ENCODE measurements at places on chromosomes 13 and 19.

GRCh38 chr19:55336101-55336500 lies 3.6 kb upstream of the KMT5C start:
- DNase-seq = no peak

GRCh38 chr19:17005000-17005399 lies 21.6 kb downstream of the CPAMD8 start:
- no peak for DNase-seq

DNA sequence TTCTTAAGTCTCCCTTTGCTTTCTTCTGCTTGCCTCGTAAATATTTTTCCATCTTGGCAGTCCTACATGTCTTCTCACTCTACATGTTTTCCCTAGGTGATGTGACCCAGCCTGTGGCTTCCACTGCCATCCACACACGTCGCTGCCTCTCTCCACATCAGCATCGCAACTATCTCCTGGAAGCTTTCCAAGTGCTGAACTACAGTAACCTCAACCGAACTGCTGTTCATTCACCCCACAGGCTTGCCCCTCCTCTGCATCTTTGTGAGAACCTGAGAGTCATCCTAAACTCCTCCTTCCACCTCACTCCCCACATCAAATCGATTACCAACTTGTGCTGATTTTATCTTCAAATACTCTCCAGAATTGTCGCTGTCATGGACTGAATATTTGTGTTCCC lies 41.2 kb upstream of the USPL1 start:
- no peak for DNase-seq

DNA sequence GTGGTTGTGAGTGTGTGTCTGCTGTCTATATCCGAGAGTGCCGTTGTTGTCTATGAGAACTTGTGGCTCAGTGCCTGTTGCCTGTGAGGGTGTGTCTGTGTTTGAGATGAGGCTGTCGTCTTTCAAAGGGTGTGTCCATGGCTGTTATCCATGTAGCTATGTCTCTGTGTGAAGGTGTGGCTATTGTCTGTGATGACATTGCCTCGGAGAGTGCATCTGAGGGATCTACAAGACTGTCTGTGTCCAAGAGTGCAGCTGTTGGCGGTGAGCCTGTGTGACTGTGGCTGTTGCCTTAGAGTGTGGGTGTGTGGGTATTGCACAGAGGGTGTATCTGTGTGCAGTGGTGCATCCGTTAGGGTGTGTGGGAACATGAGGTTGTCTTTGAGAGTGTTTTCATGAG lies 4.9 kb downstream of the NUMBL start:
- no peak for DNase-seq

DNA sequence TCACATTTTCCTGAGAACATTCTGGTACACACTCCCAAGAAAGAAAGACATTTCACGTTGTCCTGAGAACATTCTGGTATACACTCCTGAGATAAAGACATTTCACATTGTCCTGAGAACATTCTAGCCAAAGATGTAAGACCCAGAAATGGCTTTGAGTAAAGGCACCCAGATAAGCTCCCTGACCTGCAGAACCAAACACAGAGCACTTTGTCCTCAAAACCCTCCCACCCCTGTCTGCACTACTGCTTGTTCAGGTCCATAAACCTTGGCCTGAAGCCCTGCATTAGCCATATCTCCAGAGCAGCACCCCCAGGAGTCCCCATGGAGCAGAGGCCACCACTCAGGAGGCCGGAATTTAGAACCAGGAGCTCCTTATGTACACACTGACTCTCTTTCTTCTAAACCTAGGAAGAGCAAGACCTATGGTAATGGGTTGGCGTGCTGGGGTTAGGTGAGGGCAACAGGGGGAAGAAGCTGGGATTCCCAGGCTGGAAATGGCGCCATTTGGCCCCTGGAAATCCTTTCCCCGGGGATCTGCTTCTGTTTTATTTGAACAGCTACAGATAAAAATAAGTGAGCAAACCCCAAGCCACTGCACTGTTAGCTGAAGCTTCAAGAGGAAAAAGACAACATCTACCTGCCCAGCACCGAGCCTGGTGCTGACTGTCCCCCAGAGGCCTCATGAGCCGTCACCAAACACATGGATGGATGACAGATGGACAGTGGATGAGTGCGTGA lies 13.7 kb downstream of the GAS6 start:
- no peak for DNase-seq

GRCh38 chr13:28355822-28356371 lies 139.0 kb downstream of the FLT1 start:
- no peak for DNase-seq

GRCh38 chr19:4369888-4370260 lies 26.5 kb downstream of the MPND start:
- DNase-seq = peak; percentile 65

- peak; percentile 8 for DNase-seq
Observed at GRCh38 chr13:72643311-72643989, 84.0 kb downstream of the MZT1 start.

DNA sequence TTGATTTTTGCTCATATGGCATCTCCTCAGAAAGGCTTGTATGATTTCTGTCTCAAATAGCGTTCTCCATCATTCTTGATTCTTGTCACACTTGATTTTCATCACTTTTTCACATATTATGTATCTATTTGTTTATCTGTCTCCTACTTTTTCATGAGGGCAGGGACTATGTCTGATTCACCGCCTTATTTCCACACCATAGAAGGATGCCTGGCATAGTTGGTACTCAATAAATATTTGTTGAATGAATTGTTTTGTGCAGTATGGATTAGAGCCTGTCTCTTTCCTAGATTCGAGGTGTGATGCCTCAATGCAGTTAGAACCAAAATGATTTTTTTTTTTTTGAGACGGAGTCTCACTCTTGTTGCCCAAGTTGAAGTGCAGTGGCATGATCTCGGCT lies 12.1 kb downstream of the SAE1 start:
- DNase-seq = no peak

- DNase-seq = no peak
Observed at GRCh38 chr13:37479916-37480315, 118.7 kb downstream of the POSTN start.

DNA sequence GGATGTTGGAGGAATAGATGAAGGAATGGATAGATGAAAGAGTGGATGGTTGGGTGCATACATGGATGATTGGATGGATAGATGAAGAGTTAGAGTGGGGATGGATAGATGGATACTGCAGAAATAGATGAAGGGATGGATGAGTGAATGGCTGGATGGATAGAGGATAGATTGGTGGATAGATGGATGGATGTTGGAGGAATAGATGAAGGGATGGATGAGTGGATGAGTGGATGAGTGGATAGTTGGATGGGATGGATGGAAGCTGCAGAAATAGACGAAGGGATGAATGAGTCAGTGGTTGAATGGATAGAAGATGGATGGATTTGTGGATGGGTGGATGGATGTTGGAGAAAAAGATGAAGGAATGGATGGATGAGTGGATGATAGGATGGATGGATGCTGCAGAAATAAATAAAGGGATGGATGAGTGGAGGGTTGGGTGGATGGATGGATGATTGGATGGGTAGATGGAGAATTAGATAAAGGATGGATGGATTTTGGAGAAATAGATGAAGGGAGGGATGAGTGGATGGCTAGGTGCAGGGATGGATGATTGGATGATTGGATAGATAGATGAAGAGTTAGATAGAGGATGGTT lies 4.7 kb upstream of the SYT3 start:
- no peak for DNase-seq

- DNase-seq = no peak
Observed at GRCh38 chr19:19039901-19040300, 6.5 kb downstream of the ARMC6 start.

DNA sequence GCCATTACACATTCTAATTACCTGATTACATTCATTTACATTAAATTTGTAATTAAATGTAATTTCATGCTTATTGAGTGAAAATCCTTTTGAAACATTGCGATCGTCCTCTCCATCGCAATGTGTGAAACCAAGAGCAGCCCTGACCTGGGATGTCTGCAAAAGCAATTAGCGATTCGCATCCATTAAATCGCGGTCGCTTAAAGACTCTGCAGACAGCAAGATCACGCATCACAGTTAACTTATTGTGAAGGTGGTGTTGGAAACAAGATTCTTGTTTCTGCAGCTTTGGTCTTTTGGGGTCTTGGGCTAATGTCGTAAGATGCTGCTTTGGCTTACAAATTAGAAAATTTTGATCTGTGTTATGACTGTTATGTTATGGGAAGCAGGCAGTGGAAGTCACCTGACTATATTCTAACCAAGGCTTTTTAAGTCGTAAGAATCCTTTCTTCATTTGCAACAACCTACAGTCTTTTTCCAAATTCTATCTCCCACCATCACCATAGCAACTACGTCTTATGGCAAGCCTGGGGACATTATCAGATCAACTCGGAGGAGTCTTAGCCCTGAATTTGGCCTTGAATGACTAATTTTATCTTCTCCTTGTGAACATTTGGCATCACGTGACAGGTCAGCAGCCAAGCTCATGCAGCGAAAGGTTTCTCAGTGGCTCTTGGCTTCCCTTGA lies 142.8 kb upstream of the SOX1 start:
- DNase-seq = no peak

GRCh38 chr13:114161644-114162532 lies 17.2 kb upstream of the CFAP97D2 start:
- DNase-seq = no peak

DNA sequence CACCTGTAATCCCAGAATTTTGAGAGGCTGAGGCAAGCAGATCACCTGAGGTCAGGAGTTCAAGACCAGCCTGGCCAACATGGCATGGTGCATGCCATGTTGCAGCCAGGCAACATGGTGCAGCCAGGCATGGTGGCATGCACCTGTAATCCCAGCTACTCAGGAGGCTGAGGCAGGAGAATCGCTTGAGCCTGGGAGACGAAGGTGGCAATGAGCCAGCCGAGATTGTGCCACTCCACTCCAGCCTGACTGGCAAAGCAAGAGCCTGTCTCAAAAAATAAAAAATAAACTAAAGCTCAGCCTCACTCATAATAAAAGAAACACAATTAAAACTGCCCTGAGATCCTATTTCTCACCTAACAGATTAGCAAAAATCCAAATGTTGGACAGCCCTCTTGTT lies 49.7 kb upstream of the MAP3K10 start:
- no peak for DNase-seq

DNA sequence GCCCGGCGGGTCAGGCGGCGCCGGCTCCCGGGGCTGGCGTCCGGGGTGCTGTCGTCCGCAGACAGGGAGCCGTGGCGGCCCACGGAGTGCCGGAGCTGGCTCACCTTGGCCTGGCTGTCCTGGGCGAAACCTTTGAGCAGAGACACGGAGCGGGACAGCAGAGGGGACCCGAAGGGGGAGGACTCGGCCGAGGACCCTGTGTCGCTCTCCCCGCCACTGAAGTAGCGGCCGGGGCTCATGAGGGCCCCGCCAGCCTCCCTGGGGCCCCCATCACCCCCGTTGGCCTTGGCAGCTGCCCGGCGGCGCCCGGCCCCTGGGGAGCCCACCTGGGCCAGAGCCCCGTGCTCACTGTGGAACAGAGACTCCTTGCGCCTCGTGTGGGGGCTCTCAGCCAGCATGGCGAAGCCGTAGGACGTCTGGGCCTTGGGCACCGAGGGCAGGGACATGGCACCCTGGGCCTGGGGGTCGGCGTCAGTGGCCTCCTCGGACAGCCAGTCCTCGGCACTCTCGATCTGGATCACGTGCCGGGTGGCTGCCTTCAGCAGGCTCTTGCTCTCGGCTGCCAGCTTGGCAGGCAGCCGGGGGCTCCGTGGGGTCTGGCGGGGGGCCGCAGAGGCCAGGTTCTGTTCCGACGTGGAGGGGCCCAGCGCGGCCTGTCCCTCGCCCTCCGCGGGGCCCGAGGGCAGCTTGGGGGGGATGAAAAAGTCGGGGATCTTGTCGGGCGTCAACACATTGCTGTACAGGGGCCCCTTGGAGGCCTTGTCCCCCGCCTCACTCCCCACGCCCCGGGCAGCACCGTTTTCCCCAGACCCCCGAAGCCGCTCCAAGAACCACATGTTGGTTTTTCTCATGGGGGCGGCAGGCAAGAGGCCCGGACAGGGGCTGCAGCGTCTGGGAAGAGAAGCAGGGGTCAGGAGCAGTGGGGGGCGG lies 1.2 kb downstream of the C2CD4C start:
- DNase-seq = no peak

GRCh38 chr19:49953416-49953815 lies 7.6 kb downstream of the SIGLEC11 start:
- DNase-seq = no peak

- DNase-seq = no peak
Observed at GRCh38 chr13:19658831-19659230, 25.4 kb downstream of the MPHOSPH8 start.

DNA sequence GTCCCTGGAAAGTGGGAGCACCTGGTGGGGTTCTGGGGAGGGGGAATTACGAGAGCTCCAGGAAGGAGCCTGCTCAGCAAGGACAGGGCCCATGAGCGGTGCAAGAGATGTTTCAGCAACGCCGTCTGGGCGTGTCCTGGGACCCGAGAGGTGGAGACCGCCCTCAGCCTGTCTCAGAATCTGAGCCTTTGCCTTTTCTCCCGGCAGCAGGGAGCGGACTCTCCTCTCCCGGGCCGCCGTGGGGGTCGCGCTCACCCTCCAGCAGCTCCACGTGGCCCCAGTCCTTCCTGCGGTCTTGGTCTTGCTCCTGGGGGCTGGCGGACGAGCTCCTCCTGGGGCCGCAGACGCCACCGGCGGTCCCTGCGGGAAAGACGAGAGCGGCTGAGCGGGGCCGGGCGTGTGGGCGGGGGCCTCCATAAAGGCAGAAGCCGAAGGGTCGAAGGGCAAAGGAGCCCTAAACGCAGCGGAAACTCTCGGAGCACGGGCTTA lies 714 bp downstream of the POLRMT start:
- DNase-seq = no peak

- no peak for DNase-seq
Observed at GRCh38 chr19:12797141-12797587, 4.4 kb downstream of the PRDX2 start.

- DNase-seq = no peak
Observed at GRCh38 chr13:32936716-32937115, 79.5 kb upstream of the KL start.

- DNase-seq = no peak
Observed at GRCh38 chr13:111852725-111853518, 214.0 kb upstream of the SOX1 start.

- DNase-seq = no peak
Observed at GRCh38 chr13:98599502-98600328, 22.8 kb upstream of the STK24 start.

DNA sequence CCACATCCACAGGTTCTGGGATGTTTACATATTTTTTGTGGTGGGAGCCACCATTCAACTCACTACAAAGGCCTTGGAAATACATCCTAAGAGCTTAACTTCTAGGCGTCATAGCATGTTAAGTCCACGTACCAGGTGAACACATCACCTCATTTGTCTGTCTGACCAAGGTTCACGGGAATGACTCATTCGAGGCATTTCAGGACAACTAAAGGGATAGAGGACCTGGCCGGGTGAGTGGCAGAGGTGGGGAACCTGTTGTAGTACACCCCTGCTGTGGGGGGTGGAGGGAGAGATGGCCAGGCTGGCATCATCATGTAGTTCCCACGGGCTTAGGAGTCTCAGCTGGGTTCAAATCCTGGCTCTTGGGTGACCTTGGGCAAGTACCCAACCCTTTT lies 51.5 kb downstream of the BICRA start:
- no peak for DNase-seq

- DNase-seq = no peak
Observed at GRCh38 chr13:113098162-113098732, 7.3 kb upstream of the F7 start.

All from stimulated activated CD4-positive, alpha-beta T cell treated with anti-CD3 and anti-CD28 coated beads, Interleukin-15, amount 100 ng/mL, for 1 hour (primary cell).